ENCODE measurements at places on chromosomes 12 and 14. TPM values are rescaled to one million over a fixed set of nuclear protein-coding genes. Genes with fewer than 3 reads are reported as not detected.

The PLCZ1 gene
- not detected for total RNA-seq

The KRT72 gene
- total RNA-seq: not detected

The MLEC gene
- total RNA-seq: 211 TPM

The PZP gene
- not detected for total RNA-seq

The CACNA1C gene
- 8.8 TPM for total RNA-seq
